ENCODE measurements at places on chromosomes 2 and 18.

DNA sequence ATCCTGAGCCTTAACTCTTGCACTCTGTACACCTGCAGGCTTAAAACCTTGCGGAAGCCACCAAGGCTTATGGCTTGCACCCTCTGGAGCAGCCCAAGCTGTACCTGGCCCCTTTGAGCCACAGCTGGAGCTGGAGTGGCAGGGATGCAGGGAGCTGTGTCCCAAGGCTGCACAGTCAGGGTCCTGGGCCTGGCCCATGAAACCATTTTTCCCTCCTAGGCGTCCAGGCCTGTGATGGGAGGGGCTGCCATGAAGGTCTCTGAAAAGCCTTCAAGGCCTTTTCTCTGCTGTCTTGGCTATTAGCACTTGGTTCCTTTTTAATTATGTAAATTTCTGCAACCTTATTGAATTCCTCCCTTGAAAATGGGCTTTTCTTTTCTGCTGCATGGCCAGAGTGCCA lies 56.4 kb downstream of the FAM124B start:
- no peak for DNase-seq

DNA sequence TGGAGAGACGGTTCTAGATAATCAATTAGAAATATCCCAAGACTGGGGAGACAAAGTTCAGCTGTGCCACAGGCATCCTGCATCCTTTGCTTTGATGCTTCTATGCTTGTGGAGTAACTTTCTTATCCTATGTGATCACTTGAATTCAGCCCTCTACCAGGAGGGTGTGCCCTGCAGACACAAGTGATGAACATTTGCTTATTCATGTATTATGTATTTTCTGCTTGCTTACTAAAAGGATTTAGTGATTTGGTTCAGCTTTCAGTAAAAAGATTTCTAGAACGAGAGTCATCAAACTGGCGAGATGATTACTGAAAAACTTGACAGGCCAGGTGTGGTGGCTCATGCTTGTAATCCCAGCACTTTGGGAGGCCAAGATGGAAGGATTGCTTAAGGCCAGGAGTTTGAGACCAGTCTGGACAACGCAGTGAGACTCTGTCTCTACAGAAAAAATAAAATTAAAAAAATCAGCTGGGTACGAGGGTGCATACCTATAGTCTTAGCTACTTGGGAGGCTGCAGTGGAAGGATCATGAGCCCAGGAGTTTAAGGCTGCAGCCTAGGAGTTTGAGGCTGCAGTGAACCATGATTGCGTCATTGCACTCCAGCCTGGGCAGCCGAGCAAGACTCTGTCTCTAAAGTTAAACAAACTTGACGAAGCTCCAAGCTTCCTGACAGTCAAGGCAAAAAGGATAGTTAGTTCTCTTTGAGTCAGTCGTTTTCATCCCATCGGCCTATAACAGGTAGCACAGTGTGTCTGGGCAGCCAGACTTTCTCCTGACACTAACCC lies 13.3 kb downstream of the HK2 start:
- no peak for DNase-seq

DNA sequence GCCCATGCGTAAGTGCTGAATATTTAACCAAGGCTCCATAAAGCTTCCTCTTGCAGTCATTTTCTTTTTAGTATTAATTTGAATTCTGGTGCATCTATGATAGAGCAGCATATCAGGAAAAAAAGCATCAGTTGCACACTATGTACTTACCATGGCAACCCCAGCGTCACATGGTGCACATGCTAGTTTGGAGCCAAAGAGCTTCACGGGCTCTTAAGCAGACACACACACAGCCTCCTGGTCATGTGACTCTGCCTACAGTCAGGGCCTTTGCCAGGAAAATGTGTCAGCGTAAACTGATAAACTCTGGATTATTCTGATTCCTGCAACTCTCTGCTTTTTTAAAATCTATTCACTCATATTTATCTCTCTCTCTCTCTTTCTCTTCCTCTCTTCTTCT lies 30.2 kb downstream of the NYAP2 start:
- no peak for DNase-seq

- peak; percentile 40 for DNase-seq
These were observed 29.5 kb downstream of the GLI2 start for GRCh38 chr2:120764991-120765677.

DNA sequence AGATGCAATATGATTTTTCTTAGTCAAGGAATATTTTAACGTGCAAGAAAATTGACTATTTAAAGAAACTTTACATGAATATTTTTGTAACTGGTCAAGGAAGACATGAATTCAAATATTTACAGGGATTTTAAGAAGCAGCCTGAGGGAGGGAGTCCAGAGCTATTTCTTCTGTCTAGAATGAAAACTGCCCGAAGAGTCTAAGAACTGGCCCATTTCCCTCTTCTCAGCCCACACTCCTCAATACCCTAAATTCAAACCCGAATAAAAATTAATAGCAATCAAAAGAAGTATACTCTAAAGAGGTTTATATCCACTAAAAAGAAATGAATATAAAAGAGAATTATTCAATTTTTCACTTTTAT lies 6.5 kb upstream of the NDUFV2 start:
- no peak for DNase-seq

DNA sequence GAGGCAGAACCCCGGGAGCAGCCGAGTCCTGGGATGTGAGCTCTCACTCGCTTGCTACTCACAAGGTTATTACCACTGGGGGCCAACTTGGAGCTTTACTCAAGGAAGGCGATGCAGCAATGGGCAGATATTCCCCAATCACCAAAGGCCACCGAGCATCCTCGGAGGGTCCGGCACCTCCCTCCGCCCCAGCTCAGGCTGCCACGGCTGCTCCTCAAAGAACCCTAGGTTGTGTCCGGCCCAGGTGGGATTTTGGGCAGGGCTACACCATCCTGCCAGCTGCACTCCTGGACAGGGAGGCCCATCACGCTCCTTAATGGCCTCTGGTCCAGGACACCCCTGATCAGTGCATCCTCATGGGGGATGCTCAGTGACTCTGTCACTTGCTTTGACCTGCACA lies 24.8 kb downstream of the FBLN7 start:
- no peak for DNase-seq

DNA sequence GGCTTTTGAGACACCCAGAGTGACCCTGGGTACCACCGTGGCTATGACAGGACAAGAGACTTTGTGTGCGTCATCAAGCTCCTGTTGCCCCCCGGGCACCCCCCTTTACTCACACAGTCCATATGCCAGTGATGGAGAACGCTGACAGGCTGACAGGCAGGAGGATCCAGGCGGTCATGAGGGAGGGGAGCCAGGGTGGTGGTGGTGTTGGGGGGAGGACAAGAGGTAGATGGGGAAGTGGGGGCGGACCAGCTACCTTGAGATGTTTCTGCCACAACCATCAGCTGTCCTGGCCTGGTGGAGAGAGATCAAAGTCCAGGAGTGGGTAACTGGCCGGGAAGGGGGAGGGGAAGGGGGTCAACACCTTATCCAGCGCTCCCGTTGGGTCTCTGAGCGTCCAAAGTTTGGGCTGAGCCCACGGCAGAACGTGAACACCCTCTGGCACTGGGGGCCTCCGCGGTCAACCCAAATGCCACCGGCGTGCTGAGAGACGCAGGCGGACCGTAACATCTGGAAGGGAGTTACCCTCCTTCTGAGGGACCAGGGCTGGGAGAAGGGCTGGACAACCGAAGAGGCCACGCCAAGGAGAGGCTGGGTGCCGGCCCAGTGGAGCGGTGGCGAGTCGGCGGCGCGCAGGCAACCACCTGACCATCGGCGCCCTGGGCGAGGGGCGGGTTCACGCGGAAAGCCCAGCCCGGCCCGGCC lies 575 bp downstream of the TMEM150A start:
- DNase-seq: no peak

- no peak for DNase-seq
These were observed 3.4 kb downstream of the ARHGAP28 start for GRCh38 chr18:6732952-6733351.

DNA sequence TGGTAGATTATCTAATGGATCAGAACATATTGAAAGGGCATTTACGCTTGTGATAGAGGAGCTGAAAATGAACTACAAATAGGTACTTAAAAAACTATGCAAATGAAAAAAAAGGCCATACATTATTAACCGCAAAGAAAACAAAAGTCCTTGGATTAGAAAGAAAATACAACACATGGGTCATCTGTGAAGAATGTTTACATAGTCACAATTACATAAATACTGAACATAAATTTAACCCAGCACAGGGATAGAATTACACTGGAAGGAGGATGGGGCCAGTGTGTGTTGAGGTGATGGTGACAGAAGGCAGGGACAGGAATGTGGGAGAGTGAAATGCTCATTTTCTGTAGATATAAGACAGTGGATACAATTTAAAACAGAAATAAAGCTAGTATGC lies 6.6 kb downstream of the NTSR2 start:
- DNase-seq: no peak
